ENCODE measurements at places on chromosomes 2 and 18.
A peak's percentile ranks its signal among the peaks of the same experiment; 100 is the strongest.

GRCh38 chr18:69866212-69866611 is 81.5 kb downstream of the CD226 start:
- DNase-seq = no peak

GRCh38 chr2:196748123-196748522 is 51.4 kb downstream of the GTF3C3 start:
- no peak for DNase-seq

GRCh38 chr2:144625626-144626025 is 105.7 kb upstream of the ZEB2 start:
- DNase-seq = peak; percentile 35

DNA sequence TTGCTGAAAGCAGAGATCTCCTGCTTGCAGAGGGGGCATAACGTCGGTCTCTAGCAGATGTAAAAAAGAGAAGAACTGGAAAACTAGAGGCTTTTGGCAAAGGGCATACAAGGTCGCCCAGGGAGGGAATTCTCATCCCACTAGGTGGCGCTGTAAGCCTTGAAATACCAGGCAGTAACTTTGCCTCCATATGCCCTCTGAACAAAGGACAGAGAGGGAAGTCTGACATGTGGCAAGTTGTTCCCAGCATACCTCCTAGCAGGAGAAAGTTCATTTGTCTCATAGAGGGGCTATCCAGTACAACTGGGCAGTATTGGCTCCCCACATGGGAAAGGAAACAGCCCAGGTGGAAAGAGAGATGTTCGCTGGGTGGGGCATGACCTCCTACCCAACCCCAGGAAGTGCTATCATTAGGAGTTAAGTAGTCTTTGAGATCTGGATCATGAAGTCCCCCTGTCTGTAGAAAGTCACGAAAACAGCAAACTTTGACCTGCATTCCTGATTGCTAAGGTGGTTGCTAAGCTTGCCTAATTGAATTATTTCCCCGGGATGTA is 39.9 kb downstream of the STK17B start:
- DNase-seq = no peak

DNA sequence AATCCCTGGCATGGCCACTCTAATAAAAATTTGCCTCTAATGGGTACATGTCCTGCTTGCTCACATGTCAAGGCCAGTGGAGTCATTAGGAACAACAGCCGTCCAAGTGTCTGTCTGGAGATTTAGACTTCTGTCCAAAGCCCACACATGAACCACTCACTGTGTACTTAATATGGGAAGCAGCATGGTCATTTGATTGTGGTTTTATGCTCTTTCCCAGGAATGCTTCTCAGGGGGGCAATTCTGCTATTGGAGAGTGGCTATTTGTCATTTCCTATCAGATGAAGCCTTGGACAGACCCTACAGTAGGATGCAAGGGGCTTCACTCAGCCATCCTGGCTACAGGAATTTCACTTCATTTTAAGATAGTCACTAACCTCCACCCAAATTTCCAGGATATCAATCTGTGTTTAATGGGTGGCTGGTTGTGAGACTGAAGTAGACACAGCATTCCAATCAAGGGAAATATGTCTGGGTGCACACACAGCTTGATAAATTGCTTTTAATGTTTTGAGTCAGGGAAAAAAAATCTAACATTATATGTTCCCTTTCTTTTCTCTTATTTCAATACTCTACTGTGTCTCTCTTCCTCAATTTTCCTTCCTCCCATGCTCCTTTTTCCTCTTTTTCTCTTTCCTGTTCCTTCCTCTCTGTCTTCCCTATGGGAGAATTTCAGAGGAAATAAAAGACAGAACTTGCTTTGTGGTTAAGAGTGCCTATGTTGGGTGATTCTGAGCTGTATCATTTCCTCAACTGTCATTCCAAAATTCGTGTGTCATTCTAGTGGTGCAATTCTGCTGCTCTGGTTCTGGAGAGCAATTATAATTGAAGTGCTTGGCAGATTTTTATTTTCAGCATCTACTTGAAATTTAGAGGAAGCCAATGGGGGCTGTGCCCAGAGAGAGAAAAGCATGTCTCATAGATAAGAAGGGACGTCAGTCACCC is 320.1 kb downstream of the OSR1 start:
- DNase-seq = no peak

DNA sequence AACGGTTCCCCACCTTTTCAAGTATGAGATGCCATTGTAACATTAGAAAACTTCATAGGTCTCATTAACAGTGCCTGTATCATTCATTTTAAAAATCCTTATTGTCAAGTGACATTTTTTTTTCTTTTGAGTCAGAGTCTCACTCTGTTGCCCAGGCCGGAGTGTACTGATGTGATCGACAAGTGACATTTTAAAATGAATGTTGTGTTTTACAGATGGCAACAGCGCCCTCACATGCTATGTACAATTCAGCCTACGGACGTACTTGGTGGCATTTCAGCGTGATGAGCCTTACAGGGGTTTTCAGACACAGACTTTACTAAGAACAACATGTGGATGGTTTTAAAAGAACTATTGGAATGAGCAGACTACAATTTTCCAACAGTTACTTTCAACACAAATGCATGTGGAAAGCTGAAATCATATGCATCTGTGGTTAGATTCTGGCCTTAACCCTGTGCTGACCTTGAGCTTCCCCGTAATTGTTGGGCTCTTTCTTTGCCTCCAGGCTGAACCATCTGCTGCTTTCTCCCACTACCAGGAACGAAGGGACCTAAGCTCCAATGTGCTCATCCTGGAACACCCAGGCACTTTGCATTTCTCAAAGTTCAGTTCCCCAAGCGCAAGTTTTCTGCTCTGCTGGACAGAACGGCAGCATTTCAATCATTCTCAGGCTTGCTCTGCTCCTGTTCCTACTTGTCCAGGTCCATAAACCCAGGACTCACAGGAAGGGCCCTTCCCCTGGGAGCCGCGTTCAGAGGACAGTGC is 119.9 kb upstream of the NDUFV2 start:
- peak; percentile 74 for DNase-seq

GRCh38 chr2:104853534-104854497 is at the start of gene POU3F3:
Gene POU3F3, plus strand, starts transcription at chr2:104854115. Its CDS starts 1,396 bp downstream, at chr2:104855511.
- DNase-seq = peak; percentile 72

DNA sequence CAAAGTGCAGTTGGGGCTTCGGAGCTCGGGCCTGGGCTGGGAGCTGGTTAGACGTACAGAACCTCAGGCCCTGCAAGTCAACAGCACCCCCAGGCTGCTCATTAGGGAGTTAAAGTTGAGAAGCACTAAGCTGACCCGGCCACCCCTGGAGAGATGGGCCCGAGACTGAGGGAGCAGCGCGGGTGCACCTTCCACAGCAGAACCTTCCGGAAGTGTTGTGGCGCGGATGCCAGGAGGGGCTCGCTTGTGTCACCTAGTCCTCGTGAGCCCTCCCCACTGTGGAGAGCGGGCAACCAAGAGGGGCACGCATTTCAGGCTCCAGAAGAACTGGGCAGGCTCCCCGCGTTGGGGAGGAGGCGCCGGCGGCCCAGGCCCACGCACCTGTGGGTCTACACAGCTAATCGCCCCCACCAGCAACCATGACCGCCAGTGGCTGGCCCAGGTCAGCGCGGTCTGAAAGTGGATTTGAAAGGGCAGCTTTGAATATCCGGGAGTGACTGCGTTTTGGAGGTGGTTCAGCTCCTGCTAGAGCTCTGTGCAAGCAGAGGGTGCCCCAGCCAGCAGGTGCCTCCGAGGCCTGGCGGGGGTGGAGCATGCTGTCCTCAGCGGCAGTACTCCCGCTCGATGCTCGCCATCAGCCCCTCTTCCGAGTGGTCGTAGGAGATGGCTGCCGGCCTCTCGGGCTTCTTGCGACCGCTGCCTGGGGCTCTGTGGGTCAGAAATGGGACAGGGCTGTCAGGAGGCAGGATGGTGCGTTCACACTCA is 15.1 kb downstream of the KLF11 start:
- DNase-seq = no peak

DNA sequence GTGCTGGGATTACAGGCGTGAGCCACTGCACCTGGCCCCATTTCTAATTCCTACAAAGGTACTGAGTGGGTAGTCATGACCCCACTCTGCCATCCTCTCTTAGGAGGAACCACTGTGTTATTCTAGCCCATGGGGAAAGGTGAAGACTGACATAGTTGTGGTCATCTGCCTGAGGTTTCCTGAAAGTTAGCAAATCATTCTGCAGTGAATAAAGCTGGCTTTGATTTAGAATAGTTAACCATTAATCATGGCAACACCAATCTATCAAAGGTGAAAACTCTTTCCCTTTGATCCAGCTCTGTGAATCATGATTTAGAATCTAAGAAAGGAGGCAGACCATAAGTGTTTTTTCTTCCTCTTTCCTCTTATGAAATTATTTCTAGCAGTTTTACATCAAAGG is 50.8 kb downstream of the SUMO1 start:
- DNase-seq = no peak

DNA sequence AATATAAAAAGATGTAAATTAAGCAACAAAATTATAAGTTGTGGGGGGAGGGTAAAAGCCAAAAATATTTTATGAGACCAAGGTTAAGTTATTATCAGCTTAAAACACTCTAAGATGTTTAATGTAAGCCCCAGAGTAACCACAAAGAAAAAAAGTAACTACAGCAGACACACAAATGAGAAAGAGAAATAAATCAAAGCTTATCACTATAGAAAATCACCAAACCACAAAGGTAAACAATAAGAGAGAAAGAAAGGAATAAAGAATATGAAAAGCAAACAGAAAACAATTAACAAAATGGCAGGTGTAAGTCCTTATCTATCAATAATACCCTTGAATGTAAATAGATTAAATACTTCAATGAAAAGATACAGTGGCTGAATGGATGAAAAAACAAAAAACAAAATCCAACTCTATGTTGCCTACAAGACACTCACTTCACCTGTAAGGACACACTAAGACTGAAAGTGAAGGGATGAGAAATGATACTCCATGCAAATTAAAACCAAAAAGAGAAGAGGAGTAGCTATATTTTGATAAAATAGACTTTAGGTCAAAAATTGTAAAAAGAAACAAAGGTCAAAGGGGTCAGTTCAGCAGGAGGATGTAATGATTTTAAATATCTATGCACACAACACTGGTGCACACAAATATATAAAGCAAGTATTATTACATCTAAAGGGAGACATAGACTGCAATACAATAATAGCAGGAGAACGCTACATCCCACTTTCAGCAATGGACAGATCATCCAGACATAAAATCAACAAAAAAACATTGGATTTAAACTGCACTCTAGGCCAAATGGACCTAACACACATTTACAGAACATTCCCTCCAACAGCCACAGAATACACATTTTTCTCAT is 80.7 kb downstream of the PTPN2 start:
- no peak for DNase-seq

DNA sequence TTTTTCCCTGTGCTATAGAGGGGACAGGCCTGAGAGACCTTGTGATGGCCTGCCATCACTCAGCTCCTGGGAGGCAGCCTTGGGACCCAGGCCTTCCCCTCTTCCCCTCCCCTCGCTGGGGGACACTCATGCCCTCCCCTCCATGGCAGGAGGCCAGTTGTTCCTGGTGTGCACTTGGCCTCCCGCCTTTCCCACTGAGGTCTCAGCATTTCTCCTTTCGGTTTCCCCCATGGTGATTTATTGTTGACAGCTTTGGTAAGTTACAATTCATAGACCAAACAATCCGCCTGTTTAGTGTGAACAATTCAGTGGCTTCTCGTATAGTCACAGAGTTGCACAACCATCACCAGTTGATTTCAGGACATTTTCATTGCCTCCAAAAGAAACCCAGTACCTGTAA is 10.2 kb upstream of the CNDP1 start:
- peak; percentile 95 for DNase-seq

- DNase-seq = no peak
These were observed 49.8 kb downstream of the SPATS2L start for GRCh38 chr2:200356321-200356720.

DNA sequence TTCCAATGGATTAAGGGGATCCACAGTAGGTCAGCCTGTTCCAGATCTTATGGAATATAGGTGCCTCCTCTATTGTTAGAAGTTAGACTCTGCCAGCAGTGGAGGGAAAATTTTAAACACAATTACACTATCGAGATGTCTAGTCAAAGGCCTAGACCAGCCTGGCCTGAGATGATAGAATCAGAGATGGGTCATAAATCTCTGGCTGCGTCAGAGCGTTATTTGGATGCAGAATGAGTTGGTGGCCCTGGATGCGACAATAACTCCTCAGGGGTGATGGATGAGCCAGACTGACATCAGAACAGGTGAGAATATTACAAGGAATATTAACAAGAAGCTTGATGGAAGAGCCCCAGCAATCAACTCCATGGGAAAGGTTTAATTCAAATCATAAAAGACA is 149.3 kb upstream of the TCF4 start:
- no peak for DNase-seq

- no peak for DNase-seq
These were observed 71.2 kb downstream of the PTPRM start for GRCh38 chr18:7638321-7638720.

DNA sequence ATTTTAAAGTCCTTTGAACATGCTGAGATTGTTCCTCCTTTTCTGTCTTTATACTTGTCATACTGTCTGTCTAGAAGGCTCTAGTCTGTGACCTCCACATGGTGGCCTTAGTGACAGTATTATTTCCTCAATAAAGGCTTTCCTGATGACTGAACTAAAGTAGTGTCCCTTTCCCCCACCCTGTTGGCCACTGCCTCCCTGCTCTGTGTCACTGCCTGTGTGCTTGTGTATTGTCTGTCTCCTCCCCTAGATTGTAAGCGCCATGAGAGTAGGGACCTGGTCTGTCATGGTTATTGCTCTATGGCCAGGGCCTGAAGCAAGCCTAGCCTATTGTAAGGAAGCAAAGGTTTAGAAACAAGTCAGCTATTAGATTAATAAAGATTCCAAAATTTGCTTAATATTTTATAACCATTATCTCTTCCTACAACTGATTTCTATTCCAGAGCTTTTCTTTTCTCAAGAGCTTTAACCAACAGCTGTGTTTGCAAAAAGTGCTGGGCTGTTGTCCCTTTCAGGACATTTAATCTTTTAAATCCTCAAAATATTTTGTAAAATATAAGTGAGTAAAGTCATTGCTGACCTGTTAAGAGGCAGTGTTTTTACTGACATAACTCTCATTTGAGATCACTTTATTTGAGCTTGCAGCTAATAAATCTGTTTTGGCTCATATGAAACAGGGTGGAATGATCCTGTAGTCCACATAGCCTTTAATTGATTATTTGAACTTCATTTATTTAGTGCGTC is 35.5 kb downstream of the DIS3L2 start:
- DNase-seq = no peak

DNA sequence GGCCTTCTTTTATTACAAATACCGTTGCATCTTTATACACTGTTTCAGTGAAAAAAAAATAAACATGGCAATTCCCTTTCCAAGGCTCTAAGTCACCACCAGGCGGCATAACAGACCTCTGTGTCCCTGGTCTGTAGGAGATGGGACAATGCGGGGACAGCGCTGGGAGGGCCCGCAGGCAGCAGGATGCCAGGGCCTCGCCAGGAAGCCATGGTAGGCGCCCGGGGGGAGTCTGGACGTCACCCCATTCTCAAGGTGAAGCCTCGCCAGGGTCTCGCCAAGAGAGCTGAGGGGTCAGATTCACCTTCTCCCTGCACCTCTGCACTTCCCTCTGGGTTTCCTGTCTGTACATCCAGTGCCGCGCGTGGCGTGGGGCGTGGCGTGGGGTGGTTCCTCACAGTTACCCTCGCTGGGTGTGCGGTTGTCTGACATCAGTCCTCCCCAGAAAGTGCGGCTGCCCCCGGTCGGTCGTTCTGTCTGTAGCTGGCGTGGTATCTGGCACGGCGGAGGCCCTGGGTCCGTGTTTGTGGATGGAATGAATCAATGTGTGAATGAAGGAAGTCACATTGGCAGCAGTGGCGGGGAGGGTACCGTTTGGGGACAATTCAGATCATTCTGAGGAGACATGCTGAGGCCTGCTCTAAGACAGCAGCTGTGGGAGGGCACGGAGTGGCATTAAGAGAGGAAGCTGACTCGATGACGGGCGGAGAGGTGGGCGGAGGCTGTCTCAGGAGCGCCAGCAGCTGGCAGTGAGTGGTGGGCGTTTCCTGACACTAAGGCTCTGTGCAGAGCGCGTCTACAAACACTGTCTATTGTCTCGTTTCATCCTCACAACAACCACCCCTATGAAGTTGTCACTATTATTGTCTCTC is 46.0 kb downstream of the LRRFIP1 start:
- peak; percentile 89 for DNase-seq

Data from NCI-H1417 (cell line).